ENCODE measurements at places on chromosomes 4 and X.

DNA sequence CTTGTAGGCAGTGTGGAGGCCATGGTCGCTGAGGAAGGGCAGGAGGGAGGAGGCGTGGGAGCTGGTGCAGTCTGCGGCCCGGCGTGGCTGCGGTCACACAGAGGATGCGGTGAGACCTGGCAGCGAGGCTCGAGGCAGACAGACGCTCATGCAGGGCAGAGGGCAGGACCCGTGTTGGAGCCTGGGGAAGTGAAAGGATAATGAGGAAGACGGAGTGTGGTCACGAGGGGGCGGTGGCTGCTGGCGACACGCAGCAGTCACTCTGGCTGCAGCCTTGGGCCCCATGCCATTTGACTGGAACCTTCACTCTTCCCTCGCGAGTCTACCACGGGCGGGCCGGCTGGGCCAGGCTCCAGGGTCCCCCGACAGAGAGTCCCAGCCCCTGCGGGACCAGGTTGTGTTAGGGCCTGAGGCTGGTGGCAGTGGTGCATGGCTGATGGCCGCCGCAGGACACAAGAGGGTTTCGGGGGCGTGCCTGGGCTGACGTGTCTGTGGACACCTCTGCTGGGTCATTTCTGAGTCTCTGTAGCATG is 68.8 kb upstream of the HGFAC start:
- no peak for DNase-seq

DNA sequence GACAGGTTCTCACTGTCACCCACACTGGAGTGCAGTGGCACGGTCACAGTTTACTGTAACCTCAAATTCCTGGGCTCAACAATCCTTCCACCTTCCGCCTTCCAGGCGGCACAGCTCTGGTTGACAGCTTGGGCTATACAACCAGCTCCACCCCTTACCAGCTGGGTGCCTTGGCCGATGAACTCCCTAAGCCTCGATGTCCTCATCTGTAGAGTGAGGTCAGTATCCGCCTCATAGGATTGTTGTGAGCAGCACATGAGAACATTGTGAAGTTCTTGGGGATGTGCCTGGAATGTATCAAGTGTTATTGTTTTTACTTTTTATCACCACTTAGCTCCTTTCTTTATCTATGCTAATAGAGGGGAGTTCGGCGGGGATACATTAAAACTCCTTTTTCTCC is 23.3 kb downstream of the UCHL1 start:
- no peak for DNase-seq

- DNase-seq = no peak
Measured at GRCh38 chrX:70128071-70128470, 5.2 kb upstream of the IGBP1 start.

DNA sequence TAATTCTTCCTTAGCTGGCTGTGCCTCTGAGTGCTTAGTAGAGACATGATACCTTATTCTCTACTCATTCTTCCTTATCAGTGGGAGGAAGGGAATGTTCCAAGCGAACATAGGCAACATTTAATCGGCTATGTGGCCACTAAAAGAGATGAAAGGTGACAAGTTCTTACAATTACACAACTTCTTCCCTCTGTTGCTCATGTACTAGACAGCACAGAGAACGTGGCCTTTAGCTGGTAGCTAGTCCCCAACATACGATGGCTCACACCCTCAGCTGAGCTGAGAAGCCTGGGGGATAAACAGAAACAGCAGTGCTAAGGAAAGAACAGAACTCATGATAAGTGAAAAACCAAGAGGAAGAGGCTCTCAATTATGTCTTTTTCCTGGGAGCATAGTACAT is 52.2 kb downstream of the APOO start:
- DNase-seq = no peak

DNA sequence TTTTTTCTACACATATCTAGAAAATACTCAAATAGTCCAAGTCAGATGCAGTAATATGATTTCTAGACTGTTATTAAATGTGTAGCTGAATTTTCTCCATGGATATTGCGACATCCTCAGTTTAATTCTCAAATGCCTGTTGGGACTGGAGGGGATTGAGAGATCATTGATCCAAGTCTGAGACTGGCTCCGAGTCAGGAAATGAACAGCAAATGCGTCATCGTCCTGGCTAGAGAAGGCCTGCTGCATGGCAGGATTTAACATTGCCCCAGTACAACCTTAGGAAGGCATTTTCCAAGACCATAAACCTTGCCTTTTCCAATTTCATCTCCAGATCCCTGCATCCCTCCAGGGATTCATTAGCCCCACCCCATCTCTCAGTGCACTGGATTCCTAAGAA is 56.6 kb upstream of the SLC6A14 start:
- no peak for DNase-seq

GRCh38 chr4:102759831-102760644 is 730 bp downstream of the MANBA start:
- no peak for DNase-seq

- DNase-seq = no peak
Measured at GRCh38 chr4:94548571-94548970, 96.8 kb downstream of the PDLIM5 start.

GRCh38 chrX:106952988-106953387 is 32.8 kb downstream of the CLDN2 start:
- no peak for DNase-seq

GRCh38 chr4:92163348-92163747 is 140.4 kb upstream of the GRID2 start:
- DNase-seq = no peak

DNA sequence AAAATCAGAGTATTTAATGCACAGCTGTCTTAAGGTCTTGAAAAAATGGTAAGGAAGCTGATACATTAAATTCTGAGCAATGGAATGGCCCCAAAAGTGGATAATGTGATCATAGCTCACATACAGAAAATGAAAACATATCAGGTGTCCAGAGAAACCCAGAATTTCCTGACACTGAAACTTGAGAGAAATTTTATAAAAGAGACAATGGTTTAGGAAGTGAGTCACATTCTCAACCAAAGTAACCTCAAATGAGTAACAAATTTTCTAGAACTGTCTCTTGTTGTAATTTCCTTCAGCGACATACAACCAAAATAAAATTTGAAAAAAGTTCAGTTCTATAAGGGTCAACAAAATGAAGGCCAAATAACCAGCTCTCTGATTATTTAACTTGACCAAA is 37.4 kb upstream of the PACRGL start:
- DNase-seq = no peak

DNA sequence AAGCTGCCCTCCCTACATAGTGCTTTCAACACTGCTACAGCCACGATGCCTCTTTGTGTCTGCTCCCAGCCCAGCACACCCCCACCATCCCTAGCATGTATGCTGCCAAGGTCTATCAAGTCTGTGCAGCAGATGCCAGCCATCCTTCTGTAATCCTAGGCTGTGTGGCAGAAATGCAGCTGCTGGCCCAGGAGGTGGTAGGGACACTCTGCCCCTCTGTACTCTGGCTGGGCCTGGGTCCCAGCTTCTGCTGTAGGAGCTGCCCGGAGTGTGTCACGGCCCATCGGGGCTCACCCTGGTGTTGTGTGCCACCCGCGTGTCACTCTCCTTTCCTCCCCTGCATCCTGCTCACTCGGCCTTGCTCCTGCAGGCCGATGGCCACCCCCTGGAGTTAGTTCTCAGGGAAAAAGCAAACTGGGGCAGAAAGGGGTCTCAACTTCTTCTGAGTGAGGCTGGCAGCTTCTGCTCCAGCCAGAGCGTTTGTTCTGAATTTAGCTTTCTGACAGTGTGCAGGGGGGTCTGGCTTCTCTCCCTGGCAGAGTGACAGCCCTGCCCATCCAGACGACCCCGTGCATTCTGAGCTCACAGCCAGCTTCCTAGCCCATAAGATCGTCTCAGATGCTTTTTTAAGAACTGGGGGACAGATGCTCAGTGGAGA is 22.7 kb downstream of the PSAPL1 start:
- no peak for DNase-seq

GRCh38 chrX:29862126-29862677 is 353.2 kb upstream of the MAGEB2 start:
- DNase-seq = no peak

DNA sequence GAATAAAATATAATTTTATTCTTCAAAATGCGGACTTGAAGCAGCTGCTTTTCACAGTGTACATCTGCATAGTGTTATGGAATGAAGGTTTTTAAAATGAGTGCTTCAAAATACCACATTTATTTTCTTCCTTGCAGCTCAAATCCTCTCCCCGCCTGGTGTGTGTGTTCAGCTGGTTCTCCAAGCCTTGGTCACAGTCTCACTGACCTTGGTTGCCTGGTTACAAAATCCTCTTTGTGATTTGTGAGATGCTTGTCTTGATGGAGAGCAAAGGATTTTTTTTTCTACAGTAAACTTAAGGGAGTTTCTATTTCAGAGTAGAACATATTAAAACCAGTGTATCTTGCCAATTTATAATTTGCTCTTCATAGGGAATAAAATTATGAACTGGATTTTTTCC is 139.2 kb downstream of the PCDH18 start:
- no peak for DNase-seq

DNA sequence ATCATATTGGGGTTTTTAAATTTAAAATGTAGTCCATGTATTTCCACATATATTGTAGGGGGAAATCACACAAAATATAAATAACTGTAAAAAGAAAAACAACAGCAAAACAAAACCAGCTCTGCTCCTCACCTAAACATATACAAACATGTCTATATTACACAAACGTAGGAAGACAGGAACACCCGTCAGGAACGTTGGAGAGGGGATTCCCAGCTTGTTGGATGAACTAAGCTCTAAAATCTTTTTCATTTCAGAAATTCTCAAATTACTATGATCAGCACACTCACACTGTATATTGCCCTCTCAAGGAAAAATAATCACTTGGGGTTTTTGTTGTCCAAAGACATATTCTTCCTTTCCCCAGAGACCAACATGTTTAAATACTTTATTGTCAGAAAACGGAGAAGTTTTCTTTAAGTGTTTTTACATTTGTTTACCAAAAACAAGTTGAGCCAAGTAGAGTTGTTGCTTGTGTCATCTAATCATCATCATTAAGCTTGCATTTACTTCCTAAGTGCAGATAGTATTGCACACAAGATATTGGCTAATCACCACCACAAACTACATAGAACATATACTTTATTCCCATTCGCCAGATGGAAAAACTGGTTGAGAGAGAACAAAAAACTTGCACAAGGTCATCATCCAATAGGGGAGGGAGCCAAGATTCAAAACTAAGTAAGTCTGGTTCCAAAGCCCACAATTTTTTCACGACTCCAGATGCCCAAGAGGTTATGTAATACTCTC is 2.4 kb upstream of the TLR10 start:
- no peak for DNase-seq

- DNase-seq = no peak
Measured at GRCh38 chr4:7512428-7512827, 77.7 kb upstream of the PSAPL1 start.

- no peak for DNase-seq
Measured at GRCh38 chr4:94403751-94404150, 48.0 kb upstream of the PDLIM5 start.

DNA sequence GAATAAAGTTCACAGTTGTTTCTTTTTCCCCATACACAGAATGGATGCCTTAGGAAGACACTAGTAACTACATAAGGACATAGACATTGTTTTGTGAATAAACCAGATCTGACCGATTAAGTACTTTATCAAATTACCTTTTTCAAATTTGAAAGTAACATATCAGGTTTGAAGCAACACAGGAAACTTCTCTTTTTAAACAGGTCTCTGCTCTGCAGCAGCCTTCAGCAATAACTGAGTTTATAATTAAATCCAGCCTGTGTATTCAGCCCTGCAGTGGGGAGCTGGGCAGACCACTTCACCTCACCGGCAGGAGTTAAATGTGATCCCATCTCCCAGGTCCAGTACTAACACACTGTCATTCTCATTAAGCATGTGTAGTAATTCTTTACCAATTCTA is 68.3 kb upstream of the ATOH1 start:
- no peak for DNase-seq

DNA sequence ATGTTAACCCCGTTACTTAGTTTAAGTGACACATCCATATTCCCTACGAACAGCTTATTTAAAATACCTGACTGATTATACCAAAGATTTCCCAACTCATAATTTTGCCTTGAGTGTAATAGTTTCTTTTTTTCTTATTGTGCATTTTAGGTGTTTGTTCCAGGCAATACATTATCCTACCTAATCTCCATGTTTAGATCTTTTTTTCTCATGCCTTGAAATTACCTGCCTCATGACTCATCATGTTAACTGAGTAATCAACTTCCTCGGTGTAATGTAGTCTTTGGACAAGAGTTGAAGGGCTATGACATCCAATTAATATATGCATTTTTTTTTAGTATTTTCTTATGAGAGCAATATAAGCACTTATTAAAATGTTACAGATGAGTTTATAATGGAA is 228.7 kb upstream of the ANKRD50 start:
- DNase-seq = no peak

- DNase-seq = no peak
Measured at GRCh38 chr4:26856906-26857277, 3.7 kb upstream of the STIM2 start.

DNA sequence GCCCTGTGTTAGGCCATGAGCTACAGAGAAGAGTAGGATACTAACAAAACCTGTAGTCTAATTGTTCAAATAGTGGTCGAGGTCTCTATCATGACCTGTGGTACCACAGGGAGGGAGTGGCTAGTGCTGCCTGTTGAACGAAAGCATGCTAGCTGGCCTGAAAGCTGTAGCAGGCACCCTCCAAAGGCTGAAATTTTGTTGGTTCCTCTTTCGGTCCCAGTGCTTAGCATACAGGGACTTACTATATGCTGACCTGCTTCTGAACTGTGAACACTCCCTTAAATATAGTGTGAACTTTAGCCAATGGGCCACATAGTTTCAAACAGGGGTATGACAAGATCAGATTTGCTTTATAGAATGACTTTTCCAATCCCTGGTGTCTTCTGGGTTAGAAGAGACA is 113.4 kb downstream of the PJA1 start:
- no peak for DNase-seq

GRCh38 chr4:181966104-181966551 is 277.1 kb upstream of the TENM3 start:
- DNase-seq = no peak

GRCh38 chr4:75048208-75048879 is 115.4 kb downstream of the PARM1 start:
- DNase-seq = no peak

DNA sequence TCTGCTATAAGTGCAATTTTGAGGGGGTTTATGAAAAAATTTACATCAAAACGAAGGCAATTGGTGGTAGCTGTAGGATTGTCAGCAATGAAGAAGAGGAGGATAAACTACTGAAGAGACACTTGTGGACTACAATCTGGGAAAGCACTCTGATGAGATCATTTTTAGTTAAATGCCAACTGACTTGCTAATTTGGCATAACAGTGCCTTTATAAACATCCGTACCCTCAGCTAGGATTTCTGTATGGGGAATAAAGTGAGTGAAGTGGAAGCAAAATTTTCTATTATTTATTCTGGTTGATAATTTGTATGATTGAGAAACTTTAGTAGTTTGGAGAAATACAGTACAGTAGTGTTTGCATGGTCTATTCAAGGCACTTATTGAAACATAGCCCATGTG is 11.2 kb upstream of the GNRHR start:
- DNase-seq = no peak
